SK-MEL-5 (cell line): ENCODE measurements at places on chromosomes 1 and 21. TPM values are rescaled to one million over a fixed set of nuclear protein-coding genes. Genes with fewer than 3 reads are reported as not detected.
A peak's percentile ranks its signal among the peaks of the same experiment; 100 is the strongest.

- no peak for DNase-seq
Observed at GRCh38 chr1:207128336-207128921, 24.4 kb downstream of the C4BPA start.

- DNase-seq, result no peak
Observed at GRCh38 chr1:160050619-160051018, 18.8 kb upstream of the PIGM start.

- DNase-seq, result no peak
Observed at GRCh38 chr21:46412521-46413364, 45.9 kb upstream of the DIP2A start.

DNA sequence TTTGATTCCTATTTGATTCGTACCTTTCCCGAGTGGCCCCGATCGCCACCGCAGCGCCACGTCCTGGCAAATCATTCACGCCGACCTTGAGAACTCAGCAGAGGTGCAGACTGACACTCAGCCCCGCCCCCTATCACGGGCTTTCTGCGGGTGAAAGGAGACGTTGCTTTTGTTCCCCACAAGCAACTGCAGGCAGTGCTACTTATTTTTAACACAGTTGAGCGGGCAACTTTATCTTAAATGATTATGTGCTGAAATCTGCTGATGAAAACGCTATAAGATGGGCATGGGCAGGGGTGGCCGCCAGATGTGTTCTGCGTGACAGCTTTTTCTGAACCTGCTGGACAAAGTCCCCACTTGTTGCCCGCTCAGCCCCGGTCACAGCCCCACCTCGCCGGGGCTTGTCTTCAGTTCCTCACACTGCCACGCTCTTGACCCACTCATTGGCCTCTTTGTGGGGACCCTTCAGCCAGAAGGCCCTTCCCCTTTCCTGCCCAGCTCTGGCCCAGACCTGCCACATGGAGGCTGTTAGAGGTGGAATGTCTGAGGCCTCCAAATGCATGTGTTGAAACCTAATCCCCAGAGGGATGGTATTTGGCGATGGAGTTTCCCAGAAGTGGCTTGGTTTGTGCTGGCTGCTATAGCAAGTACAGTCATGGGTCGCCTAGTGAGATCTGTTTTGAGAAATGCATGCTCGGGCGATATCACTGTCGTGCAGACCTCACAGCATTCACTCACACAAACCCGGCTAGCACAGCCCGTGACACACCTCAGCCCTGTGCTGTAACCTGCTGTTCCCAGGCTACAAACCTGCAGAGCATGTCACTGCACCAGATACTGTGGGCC lies 15.7 kb upstream of the PDXK start:
- no peak for DNase-seq

GRCh38 chr21:45299864-45300785 lies 12.4 kb upstream of the POFUT2 start:
- no peak for DNase-seq

DNA sequence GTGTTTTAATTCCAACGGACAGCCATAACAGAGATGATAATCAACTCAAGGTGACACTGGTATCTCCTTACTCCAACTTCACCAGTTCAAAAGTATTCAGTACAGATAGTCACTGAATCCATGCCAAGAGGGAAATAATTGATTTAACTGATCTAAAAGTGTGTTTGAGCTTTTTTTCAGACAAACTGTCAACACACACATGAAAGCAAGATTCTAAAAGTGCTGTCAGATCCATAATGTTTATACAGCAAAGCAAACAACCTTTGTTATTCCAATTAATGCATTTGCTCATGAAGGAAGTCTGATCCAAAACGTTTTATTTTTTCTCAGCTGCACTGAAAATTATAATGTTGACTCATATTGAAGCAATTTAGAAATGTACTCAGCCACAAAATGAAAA lies 5.9 kb upstream of the PRKAA2 start:
- no peak for DNase-seq

GRCh38 chr1:27596261-27596660 lies 7.7 kb downstream of the AHDC1 start:
- DNase-seq, result no peak

DNA sequence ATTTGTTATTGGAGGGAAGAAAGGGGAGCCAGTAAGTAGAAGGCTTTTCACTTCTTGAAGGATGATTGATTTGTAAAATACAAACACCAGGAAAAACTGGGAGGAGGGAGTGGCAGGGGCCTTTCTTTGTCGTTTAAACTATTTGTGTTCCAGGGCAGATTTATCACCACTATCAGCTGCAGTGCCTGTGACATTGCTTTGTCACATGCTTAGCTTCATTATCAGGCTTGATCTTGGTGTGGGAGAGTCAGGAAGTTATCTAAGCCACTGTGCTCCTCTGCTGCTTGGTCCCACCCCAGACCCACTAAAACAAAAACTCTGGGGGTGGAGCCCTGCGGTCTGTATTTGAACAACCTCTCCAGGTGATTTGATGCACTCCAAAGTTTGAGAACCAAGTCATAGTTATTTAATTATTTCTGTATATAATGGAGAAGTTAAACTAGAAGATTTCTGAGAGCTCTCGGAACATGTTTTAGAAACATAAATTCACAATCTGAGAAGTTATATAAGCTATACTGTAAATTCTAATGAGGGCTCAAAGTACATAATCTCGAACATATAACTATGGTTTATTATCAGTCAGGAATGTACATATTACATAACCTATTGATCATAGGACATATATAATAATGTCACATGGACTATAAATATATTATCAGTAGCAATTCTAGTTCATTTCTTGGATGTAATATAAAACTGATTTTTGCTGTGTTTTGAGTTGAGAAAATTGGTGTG lies 87.9 kb downstream of the CDC14A start:
- DNase-seq, result no peak

DNA sequence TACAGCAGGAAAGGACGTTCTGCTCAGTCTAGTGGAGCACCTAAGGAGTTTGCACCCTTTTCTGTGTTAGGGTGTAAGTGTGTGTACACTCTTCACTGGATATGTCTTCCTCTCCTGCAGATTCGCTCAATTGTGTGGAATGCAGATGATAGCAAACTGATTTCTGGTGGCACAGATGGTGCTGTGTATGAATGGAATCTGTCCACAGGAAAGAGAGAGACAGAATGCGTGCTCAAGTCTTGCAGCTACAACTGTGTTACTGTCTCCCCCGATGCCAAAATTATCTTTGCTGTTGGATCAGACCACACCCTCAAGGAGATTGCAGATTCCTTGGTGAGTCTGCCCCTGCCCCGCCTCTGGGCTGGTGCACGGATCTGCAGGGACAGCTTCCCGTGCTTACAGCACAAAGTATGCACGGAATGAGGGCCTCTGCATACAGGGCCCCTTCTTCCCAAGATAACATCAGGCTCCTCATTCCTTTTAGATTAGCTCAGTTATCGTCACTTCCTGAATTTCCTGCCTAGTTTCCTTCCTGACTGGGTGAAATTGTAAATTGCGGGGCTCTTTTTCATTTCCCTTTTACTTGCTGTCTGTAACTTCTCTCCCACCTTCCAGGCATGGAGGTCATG lies 34.6 kb downstream of the CFAP57 start:
- DNase-seq, result peak; percentile 24

DNA sequence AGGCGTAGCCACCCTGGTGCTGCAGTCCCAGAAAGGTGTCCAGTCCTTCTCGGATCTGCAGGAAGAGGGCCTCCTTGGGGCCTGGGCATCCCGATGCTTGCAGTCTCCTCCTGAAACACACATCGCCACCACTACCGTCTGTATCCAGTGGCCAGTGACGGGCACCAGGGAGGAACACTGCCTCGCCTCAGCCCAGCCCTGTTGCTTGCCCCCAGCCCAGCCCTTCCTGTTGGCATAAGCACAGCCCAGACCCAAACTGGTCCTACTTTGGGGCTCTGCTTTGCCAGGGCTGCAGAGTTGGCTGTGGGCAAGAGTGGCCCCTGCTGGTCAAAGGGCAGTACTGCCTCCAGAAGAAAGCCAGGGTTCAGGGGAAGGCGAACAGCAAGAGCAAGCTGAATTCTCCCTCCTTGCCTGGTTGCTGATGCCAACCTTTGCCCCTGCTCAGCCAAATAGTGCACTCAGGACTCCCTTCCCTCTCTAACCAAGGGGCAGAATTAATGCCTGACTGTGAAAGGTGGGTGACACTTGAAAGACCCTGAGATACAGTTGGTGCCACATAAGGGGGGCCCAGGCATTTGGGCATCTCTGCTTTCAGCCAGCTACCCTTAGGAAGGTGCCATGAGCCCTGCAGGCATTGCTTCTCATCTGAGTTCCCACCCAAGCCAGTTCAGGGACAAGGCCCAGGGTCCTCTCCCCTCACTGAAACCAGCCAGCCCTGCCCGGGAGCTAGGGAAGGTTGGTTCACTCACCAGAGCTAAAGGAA lies 11.1 kb upstream of the ARHGEF2 start:
- DNase-seq, result peak; percentile 78

GRCh38 chr1:218851586-218851985 lies 322.1 kb upstream of the LYPLAL1 start:
- DNase-seq, result no peak

DNA sequence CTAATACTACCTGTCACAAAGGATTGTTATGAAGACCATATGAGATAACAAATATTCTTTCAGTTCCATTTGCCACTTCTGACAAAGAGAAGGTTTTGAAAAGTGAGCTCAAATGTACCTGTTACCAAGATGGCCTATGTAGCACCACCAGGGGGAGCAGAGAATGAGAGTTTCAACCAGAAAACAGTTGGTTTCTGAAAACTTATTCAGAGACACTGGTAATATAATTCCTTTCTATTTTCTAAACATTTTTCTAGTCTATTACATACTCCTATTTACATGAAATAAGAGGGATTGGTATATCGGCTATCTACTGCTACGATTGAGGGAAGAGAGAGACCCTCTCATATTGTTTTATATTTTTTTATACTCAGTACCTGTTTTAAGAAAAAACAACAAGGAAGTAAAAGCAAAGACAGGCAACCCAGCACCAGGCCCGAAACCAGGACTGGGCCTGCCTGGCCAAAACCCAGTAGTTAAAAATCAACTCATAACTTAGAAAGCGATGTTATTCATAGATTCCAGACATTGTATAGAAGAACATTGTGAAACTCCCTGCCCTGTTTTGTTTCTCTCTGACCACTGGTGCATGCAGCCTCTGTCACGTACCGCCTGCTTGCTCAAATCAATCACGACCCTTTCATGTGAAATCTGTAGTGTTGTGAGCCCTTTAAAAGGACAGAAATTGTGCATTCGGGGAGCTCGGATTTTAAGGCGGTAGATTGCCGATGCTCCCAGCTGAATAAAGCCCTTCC lies 48.3 kb downstream of the IL23R start:
- DNase-seq, result peak; percentile 59

DNA sequence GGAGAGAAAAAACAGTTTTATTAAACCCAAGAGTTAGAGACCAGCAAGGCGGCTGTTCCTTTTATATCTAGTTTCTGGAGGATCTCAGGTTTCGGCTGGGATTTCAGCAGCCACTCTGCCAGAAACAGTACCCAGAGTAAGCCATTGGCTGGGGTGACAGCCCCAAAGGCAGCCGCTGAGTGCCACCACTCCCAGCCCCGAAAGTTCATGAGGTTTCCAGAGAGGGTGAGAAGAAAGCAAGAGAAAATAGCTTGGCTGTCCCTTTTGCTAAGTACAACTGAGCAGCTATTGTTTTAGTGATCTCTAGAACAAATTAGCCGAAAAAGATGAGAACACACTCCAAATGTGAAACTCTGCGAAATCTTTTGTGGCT lies 1.2 kb downstream of the SH3BGR start:
- no peak for DNase-seq

GRCh38 chr1:18668046-18668445 lies 37.4 kb downstream of the PAX7 start:
- no peak for DNase-seq

DNA sequence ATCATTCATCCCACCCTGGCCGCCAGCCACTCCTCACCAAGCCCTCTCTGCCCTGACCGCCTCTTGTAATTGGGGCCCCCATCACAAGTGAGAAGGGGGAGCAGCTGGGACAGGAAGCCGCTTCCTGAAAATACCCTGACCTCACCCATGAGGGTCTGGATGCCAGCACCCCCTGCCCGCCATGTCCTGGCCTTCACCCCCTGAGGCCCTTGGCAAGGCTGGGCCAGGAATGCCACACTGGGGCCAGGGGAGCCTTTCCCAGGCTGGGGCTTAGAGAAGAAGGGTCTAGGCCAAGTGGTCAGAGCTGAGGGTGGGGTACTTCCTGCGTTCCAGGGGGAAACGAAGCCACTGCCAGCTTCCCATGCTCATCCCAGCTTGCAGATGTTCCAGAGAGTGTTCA lies 60.5 kb downstream of the TAS1R2 start:
- DNase-seq, result no peak

DNA sequence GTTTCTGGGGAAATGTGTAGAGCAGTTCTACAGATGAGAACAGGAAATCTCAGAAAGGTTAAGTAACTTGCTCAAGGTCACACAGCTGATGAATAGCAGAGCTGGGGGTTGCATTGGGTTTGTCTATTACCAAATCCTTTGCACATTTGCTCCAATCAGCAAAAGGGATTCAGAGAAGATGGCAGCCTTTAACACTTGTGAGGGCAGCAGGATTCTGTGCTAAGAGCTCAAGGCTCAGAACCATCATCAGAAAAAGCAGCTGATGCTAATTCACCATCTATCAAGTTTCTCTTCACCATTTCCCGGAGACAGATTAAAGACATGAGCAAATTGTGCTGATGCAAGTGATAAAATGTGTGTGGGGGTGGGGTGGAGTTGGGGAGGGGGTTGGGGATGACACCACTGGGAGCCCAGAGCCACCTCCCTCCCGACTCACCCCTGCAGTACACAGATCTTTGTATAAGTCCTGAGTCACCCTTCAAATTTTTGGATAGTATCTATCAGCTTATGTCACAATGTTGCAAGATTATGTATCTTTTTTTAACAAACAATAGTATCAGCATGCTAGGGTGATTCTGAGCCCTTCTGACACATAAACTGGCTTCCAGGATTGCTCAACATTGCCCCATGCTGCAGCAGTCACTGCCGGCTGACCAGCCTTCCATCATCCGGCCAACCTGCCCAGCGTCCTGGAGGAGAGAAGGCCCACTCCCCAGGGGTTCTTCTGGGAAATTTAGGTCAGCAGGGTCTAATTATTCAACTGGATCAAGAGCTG lies 2.8 kb upstream of the SPSB1 start:
- DNase-seq, result peak; percentile 28

- no peak for DNase-seq
Observed at GRCh38 chr21:24197132-24197643, 1410.1 kb downstream of the MRPL39 start.

DNA sequence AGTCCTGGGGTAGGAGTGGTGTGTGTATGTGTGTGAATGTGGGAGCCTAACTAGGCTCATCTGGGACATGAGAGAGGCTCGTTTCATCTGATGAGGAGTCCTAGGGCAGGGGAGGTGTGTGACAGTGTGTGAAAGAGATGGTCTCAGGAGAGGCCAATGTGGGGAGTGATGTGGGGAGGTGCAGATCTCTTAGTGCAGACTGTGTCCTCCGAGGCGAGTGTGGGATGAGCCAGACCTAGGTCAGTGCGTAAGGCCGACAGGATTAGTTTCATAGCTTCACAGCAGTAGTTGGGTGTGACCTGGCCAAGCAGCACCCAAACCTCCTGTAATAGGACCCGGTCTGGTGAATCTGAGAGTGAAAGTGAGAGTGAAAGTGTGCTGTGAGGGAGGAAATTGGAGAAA lies 94.7 kb downstream of the LIPI start:
- no peak for DNase-seq

GRCh38 chr1:222709700-222710153 lies 2.6 kb downstream of the AIDA start:
- no peak for DNase-seq

Gene C1QC
- total RNA-seq, result not detected in 2 replicates

Gene GNAT2
- 0.11 and 0.18 TPM in 2 replicates for total RNA-seq

Gene FYB2
- total RNA-seq, result not detected in 2 replicates

Gene SLAMF9
- total RNA-seq, result 13.6 and 17.9 TPM in 2 replicates

Gene NT5C1A
- 0.13 TPM in 2 replicates for total RNA-seq

Gene SH2D2A
- total RNA-seq, result 0.32 TPM in 1 of 2 replicates, not detected in the other

Gene PRDM16
- total RNA-seq, result 0.27 and 0.61 TPM in 2 replicates

Gene GMEB1
- 3.5 and 4.6 TPM in 2 replicates for total RNA-seq
